Left lung (tissue), 14 donors: ENCODE measurements at places on chromosomes 5 and 9. TPM values are rescaled to one million over a fixed set of nuclear protein-coding genes. Genes with fewer than 3 reads are reported as not detected.
A peak's percentile ranks its signal among the peaks of the same experiment; 100 is the strongest.

The CDH6 gene
- 8.9 TPM for polyA plus RNA-seq

The TLE1 gene
- polyA plus RNA-seq: 44.3 TPM

The SPAG8 gene
- 8.2 TPM for polyA plus RNA-seq

The WNT8A gene
- polyA plus RNA-seq: not detected

The CDH12 gene
- polyA plus RNA-seq: 3.1 TPM

The PDE6A gene
- polyA plus RNA-seq: 0.19 TPM

- no peak for DNase-seq
These were observed 415.8 kb downstream of the ACTL7B start for GRCh38 chr9:108439947-108440346.

GRCh38 chr5:40679913-40680681 is at the start of gene PTGER4:
PTGER4 (plus strand) TSS chr5:40679915; CDS start chr5:40680994, 1,079 bp downstream.
- peak; percentile 50 for DNase-seq

DNA sequence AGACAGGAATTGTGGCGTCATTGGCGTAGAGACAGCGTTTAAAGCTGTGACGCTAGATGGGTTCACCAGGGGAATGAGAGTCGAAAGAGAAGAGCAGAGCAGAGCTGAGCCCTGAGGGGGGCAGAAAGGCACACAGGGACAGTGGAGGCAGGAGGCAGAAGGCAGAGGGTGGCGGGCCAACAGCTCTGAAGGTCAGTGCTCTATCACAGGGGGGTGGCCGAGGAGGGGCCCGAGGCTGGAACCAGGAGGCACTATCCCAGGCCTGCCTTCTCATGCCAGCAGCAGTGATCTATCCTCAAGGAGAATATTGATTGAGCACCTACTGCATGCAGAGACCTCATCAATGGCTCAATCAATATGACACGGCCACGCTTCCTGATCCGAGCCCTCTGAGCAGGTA is 132.4 kb downstream of the KCNIP1 start:
- no peak for DNase-seq

DNA sequence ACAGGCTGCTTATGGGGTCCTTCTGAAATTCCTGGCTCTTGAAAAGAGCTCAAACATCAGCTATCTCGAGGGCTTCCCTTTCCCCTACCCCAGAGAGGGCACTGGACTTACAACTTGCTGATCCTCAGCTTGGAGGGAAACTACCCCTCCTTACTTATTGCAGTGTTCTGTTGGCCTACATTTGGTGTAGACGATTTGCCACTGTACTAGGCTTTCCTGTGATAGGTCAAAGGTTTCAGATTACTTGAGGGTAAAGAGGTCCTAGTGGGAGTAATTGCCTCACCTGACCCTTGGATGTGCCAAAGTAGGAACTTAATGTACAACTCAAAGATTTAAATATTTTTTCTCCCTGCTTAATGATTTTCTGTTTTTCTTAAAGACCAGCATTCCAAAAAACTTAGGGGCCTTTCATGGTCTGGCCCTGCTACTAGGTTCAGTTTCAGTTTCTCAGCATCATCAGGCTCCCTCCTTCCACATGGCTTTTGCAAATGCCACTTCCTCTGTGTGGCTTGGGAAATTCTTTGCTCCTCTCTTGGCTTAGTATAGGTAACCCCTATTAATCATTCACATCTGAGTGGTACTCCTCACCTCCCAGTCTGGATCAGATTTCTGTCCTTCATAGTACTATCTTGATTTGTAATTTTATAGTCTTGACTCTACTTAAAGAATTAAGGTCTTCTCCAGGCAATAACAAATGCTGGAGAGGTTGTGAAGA is 32.4 kb downstream of the CYSTM1 start:
- no peak for DNase-seq

DNA sequence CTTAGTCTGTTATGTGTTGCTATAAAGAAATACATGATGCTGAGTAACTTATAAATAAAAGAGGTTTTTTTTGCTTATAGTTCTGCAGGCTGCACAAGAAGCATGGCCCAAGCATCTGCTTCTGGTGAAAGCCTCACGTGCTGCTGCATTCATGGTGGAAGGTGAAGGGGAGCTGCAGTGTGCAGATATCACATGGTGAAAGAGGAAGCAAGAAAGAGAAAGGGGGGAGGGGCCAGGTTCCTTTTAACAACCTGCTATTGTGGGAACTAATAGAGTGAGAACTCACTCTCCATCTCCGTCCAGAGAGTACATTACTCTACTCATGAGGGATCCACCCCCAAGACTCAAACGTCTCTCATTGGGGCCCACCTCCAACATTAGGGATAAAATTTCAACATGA is 12.5 kb upstream of the PARP8 start:
- no peak for DNase-seq

GRCh38 chr5:673161-673830 is 19.9 kb downstream of the TPPP start:
- peak; percentile 29 for DNase-seq

DNA sequence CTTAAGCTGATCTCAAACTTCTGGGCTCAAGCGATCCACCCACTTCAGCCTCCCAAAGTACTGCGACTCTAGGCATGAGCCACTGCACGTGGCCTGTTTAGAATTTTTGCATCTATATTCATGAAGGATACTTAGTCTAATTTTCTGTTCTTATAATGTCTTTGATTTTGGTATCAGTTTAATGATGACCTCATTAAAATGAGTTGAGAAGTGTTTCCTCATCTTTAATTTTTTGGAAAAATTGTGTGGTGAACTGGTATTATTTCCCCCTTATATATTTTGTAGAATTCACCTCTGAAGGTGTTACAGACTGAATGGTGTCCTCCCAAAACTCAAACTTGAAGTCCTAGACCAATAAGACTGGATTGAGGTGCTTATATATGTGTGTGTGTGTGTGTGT is 46.5 kb downstream of the ANKRD31 start:
- no peak for DNase-seq

- DNase-seq: peak; percentile 24
These were observed 44.1 kb upstream of the FOXE1 start for GRCh38 chr9:97808972-97809371.

GRCh38 chr9:112252194-112252593 is 77.1 kb upstream of the SUSD1 start:
- DNase-seq: no peak

DNA sequence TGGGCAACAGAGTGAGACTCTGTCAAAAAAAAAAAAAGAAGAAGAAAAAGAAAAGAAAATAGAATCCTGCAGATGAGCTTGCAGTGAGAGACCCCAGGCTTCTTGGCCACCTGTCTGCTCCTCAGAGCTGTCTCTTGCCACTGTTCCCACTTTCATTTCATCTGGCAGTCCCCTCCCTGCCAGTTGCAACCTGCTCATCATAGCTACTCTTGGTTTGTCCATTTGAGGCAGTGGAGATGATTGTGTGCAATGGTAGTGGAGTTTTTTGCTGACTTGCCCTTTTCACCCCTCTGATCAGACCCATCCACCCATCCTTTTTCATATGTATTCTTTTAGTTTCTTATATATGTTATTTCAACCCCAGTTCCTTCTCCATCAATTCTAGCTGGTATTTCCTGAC is 28.7 kb downstream of the ANKRD33B start:
- no peak for DNase-seq

GRCh38 chr5:150515446-150515845 is 7.5 kb downstream of the NDST1 start:
- DNase-seq: no peak

DNA sequence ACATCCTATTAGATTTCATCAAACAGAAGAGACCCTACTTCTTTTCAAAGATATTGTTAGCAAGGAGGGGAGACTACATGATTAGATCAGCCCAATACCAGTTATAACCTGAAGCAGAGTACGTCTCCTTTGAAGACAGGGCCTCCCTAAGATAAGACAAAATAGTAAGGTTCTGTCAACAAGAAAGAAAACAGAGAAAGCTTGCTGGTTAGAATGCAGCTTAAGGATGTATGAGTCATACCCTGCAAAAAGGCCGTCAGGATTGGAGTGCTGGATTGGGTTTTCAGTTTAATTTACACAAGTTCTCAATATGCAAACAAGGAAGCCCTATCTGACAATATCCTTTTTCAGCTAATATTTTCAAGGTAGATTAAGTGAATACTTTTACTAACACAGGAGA is 1581.2 kb upstream of the WWC1 start:
- DNase-seq: no peak

GRCh38 chr5:19001054-19001453 is 986.9 kb downstream of the CDH18 start:
- DNase-seq: no peak

DNA sequence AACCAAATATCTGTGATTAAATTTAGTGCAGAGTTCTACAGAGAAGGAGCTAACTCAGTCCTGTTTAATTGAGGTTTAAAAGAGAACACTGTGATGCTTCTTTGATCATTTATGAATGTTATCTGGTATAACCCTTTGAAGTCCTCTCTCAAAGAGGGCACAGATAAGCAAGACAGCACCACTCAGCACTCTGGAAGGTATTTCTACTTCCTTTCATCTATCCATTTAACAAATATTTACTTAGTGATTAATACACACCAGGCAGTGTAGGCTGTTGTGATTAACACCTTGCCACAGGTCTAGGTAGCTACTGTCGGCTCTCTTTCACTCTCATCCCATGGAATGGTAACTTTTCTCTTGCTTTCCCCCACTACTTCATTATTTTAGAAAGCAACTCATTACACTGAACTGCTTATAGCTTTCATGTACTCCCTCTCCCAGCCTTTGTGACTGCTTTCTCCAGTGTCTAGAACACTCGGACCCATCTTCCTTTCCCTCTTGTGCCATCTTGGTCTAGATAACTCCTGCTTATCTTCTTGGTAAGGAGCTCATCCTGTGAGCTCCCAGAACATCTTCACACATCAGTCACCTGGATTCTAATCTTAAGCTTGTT is 54.7 kb downstream of the GLDC start:
- no peak for DNase-seq

DNA sequence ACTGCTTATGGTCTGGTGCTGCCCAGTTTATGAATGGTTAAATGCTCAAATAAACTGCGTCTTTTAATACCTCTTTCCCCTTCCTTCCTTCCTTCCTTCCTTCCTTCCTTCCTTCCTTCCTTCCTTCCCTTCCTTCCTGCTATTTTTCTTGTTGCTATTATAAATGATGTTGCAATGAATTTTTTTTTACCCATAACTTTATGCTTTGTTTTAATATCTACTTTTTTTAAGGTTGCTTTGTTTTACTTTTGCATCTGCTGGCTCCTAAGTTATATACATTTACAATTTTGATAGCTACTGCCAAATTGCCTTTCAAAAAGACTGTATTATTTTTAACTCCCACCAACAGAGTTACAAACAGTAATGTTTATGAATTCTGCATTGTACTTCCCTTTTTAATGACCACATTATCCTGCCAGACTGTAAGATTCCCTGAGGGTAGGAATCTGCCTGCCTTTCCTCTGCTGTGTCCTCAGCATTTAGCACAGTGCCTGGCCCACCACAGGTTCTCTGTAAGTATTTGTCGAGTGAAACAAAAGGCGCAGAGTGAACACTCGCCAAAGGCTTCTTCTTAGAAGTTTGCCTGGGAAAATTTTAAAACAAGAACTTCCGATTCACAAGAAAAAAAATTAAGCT is 36.9 kb downstream of the KIF4B start:
- DNase-seq: no peak
